ENCODE measurements at places on chromosomes 11 and 22.

GRCh38 chr11:101866619-101867491 is 48.0 kb upstream of the CEP126 start:
- DNase-seq: no peak

DNA sequence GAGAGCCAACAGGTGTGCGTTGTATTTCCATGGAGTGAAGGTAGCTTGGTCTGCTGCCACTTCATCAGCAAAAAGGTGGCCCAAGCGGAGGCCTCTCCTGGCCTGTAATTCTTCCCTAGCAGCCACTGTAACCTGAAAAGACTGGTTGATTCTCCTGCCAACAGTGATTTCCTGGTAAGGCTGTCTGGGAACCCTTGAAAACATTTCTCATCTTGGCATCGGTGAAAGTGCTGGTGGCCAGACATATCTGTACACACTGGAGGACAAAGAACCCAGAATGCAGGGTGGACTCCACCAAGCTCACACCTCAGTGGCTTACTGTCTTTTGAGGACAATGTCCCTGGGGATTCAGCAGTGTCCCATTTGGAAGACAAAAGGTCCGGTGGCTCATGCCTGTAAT is 128.0 kb downstream of the TRIM29 start:
- DNase-seq: no peak

GRCh38 chr22:36277482-36278291 is 24.8 kb downstream of the APOL1 start:
- DNase-seq: peak; percentile 66

GRCh38 chr22:38314933-38315822 is 2.1 kb downstream of the CSNK1E start:
- DNase-seq: peak; percentile 65

DNA sequence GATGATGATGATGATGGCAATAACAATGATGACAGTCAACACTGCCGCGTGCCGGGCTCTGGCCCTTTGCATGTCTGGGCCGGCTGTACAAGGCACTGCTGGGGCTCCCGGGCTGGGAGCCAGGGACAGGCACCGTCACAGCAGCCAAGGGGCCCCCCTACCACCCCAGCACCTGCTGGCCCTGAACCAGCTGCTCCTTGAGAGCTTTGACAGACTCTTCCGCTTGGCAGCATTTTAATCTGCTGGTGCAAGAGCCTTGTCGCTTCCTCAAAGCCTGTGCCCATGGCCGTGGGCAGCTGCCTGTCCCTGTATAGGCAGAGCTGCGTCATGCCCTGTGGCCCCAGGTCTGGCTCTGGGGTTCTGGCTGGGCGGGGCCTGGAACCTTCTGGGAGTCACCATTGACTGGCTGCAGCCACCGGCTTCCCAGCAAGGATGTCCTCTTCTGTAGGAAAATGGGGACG is 12.9 kb upstream of the MUC6 start:
- DNase-seq: no peak

DNA sequence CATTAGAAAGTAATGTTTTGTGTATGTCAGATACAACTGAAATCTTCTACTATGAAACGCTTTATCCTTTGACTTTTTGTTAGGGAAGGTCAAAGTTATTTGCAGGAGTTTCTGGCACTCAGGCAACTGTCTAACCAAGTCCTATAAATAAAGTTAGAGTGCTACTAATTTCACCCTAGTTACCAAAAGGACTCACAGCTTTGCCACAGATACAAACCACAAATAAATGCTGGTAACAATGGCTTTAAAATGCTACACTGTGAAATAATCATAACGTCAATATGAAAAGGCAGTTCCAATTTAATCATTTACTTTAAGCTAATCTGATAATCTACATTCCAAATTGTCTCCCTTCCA is 124.3 kb downstream of the RBFOX2 start:
- DNase-seq: no peak

DNA sequence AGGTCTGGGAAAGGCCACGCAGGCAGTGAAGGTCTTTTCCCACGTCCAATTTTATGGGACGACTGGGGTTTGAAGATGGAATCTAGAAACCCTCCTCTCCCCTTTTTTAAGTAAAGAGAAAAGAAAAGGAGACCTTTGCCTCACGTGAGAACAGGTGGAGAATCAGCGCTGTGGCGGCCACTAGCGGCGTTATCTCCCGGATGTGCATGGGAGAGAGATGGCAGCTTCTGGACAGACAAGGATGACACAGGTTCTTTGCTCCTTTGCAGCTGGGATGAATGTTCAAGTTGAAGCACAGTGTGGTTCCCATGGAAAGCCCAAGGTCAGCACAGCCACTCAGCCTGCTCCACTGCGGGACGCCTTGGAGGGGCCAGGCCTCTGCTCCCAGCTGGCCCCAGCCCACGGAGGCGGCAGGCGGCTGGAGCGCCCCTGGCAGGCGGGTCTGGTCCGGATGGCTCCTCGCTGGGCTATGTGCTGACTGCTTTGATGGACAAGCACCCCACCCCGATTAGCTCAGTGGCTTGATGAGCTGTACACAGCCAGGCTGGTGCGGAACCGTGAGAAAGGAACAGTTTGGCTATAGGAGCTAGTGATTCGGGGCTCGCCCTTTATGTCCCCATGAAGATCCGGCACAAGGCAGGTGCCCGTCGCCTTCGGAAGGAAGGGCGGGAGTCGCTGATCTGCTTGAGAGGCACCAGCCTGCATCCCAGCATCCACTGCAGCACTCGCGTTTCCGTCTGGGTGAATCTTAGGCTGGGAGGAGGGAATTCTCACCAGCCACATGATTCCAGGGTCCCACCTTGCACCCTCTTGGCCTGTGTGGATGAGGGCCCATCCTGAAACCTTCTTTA is 14.5 kb upstream of the BID start:
- DNase-seq: peak; percentile 78

All from cerebellar cortex (tissue), 1 donor.